Pancreas (tissue), 10 donors: ENCODE measurements at places on chromosomes 16 and 17.

GRCh38 chr17:76982408-76983074 is 114.3 kb downstream of the MGAT5B start:
- H3K36me3 ChIP-seq, result no peaks in the 10 kb centered on the region
- no peaks in the 10 kb centered on the region for H3K4me1 ChIP-seq
- H3K27me3 ChIP-seq, result no peaks in the 10 kb centered on the region
- no peak overlapping the region for H3K4me3 ChIP-seq

GRCh38 chr17:82235775-82236141 is 6.9 kb downstream of the SLC16A3 start:
- no peak overlapping the region for H3K27ac ChIP-seq
- no peaks in the 10 kb centered on the region for H3K27me3 ChIP-seq
- no peak overlapping the region for H3K4me3 ChIP-seq
- peaks cover 7% of the 10 kb centered on the region for H3K4me1 ChIP-seq
- DNase-seq, result no peak
- H3K36me3 ChIP-seq, result peaks cover 6% of the 10 kb centered on the region

DNA sequence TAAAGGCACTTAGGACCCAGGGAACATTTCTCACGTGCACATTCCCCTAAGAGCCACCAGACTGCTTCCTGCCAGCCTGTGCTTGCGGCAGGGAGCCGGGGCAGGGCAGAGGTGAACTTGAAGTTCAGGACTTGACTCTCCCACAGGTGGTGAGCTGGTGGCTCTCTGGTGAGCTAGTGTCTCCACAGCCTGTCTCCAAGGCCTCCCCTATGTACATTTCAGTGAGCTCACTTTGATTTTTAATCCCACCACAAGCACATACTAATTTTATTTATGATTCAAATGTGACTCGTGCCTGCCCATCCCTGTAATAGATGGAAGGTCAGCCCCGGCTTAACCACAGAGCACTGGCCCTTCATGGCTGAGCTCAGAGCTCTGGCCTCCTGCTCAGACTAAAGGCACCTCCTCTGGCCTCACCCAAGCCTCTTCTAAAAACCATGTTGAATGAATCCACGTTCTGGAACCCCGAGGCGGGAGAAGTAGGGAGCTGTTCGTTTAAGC is 9.2 kb downstream of the SNN start:
- no peaks in the 10 kb centered on the region for H3K27me3 ChIP-seq
- H3K4me1 ChIP-seq, result peaks cover 43% of the 10 kb centered on the region
- no peak overlapping the region for H3K4me3 ChIP-seq
- no peak for DNase-seq

GRCh38 chr16:24995469-24995868 is 19.7 kb downstream of the ARHGAP17 start:
- no peaks in the 10 kb centered on the region for H3K36me3 ChIP-seq
- H3K27me3 ChIP-seq, result no peaks in the 10 kb centered on the region
- peaks cover 30% of the 10 kb centered on the region for H3K4me1 ChIP-seq
- DNase-seq, result no peak
- H3K27ac ChIP-seq, result no peak overlapping the region
